ENCODE measurements at places on chromosomes 12 and 14.

- DNase-seq = no peak
Measured at GRCh38 chr12:41709012-41709411, 435.7 kb downstream of the GXYLT1 start.

- no peak for DNase-seq
Measured at GRCh38 chr14:34277191-34277590, 184.8 kb downstream of the SPTSSA start.

- DNase-seq = no peak
Measured at GRCh38 chr12:51075390-51075789, 8.0 kb downstream of the CSRNP2 start.

GRCh38 chr14:58193542-58193941 lies 6.4 kb upstream of the ACTR10 start:
- no peak for DNase-seq

DNA sequence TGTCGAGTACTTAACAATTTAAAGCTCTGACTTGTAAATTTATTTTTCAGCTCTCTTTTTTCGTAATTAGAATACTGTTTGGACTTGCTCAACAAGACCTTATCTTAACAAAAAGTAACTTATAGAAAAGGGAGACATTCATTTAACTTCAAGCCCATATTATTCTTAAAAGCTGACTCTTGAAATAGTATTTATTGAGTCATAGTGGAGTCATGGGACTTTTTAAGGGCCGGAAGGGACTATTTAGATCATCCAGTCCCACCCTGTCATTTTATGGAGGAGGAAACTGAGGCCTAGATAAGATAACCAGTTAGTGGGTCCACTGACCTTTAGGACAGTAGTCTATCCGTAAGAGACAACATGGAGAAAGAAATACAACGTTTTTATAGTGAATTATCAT lies 1.5 kb downstream of the RAP1B start:
- no peak for DNase-seq

- DNase-seq = no peak
Measured at GRCh38 chr12:104494793-104495158, 38.0 kb downstream of the CHST11 start.

DNA sequence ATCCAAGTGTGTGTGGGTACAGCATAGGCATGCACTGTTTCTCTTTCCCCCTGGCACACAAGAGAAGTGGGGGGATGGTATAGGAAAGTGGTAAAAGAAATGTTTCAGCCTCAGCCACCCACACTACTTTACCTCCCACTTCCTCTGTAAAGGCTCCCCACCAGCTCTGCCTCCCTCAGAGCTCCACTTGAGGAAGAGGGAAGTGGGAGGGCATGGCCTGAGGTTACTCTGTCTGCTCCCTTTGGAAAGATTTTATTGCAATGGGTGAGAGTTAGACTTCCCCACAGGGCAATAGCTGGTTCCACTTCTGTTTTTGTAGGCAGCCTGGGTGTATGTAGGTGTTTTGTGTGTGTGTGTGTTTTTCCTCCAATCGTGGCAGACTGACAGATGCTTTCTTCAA lies 145.3 kb downstream of the SSPN start:
- DNase-seq = peak; percentile 3

- DNase-seq = peak; percentile 71
Measured at GRCh38 chr14:50312734-50313054, 570 bp downstream of the DMAC2L start.

All from CD4-positive, alpha-beta T cell treated with Interferon alpha-2 for 1 hour (primary cell).